ENCODE measurements at places on chromosomes 2 and 18. TPM values are rescaled to one million over a fixed set of nuclear protein-coding genes. Genes with fewer than 3 reads are reported as not detected.

Gene GKN2
- not detected for total RNA-seq

Gene NYAP2
- total RNA-seq = not detected

Gene RTP5
- not detected for total RNA-seq

Gene INHA
- total RNA-seq = 0.26 TPM

Gene SCN1A
- total RNA-seq = 0.50 TPM

Gene STARD6
- total RNA-seq = not detected

Gene ASXL3
- 0.66 TPM for total RNA-seq

Gene LONRF2
- under 0.01 TPM for total RNA-seq

Gene MAPK4
- under 0.01 TPM for total RNA-seq

Gene C1QL2
- not detected for total RNA-seq

Gene SLC23A3
- 1.8 TPM for total RNA-seq

Gene TNP1
- total RNA-seq = not detected

Gene DSG4
- not detected for total RNA-seq

Gene GALNT13
- 0.17 TPM for total RNA-seq

Gene SP140
- total RNA-seq = 0.33 TPM

Gene ICA1L
- 4.6 TPM for total RNA-seq

Gene RGPD4
- not detected for total RNA-seq

Gene TRPM8
- total RNA-seq = under 0.01 TPM

Gene ACVR1C
- total RNA-seq = 0.83 TPM

Gene ERFE
- total RNA-seq = 1.5 TPM

Gene PAIP2B
- total RNA-seq = 1.5 TPM

Gene OR6B2
- total RNA-seq = not detected

Gene HNMT
- 139 TPM for total RNA-seq

Gene TEKT4
- not detected for total RNA-seq

Gene SELENOI
- 13.1 TPM for total RNA-seq

Gene MFSD2B
- 0.17 TPM for total RNA-seq

Gene CNGA3
- under 0.01 TPM for total RNA-seq

Gene PDCL3
- 11.4 TPM for total RNA-seq

Gene NLRC4
- total RNA-seq = not detected

Gene LCT
- under 0.01 TPM for total RNA-seq

Gene RNF181
- 187 TPM for total RNA-seq

Gene NMS
- not detected for total RNA-seq

Gene UCN
- 1.2 TPM for total RNA-seq

Gene LYPD6B
- not detected for total RNA-seq

Gene SCYGR4
- not detected for total RNA-seq

Gene FKBP1B
- total RNA-seq = 12.1 TPM

Gene COL3A1
- 925 TPM for total RNA-seq

Gene RIT2
- not detected for total RNA-seq

Gene CDK15
- 1.3 TPM for total RNA-seq

Gene TMEM87B
- total RNA-seq = 31.5 TPM

Gene ANKRD29
- total RNA-seq = 6.9 TPM

Gene LRRC30
- not detected for total RNA-seq

Gene SLC30A3
- under 0.01 TPM for total RNA-seq

Gene SYT4
- total RNA-seq = not detected
